Astrocyte (in vitro differentiated cells and primary cell): ENCODE measurements at places on chromosomes 2 and 18.

DNA sequence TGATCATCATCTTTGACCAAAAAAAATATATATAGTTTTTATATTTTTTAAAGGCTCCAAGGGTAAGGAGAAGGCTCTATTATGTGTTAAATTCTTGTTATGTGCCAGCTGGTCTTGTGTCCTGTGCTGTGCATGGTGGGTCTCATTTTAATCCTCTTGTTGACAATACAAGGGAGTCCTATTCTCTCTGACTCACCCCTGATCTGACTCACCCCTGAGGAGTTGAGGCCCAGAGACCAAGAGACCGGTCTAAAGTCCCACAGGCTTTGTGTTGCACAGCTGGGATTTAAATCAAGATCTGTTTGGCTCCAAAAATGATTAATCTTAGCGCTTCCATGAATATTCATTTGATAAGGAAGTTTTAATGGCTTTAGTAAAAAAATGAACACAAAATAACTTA lies 25.7 kb downstream of the MC2R start:
- DNase-seq, result peak; percentile 32

GRCh38 chr2:222352981-222353380 lies 54.2 kb upstream of the PAX3 start:
- DNase-seq, result no peak

DNA sequence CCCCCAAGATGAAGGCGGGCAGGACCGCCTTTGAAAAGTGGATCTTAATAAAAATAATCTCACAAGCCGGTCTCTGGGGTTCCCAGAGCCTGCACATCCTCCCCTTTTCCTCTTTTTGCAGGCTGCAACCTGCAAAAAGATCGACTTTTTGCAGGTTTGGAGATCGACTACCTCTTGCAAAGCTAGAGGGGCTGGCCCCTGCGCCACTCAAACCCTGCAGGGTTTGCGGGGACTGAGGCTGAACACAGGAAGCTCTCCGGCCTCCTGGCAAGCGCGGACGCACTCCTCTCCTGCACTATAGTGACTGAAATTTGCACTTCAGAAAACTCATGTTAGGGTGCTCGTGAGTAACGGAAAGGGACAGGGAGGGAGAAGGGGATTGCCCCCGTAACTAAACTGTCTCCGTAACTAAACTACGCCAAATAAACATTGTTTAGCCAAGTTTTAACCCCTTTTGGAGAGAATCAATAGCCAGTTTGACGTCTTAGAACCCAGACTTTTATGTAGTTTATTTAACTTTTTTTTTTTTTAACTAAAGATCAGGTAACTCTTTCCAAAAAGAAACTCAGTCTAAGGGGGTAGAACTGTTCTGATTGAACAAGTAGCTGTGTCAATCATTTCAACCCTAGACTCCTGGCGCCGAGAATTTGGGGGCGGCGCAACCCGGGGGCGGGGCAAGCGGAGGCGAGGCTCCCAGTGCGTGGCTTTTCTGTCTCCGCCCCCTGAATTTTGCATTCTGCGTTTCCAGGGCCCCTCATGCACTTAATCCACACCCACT lies 2.5 kb downstream of the IGFBP5 start:
- peak; percentile 72 for DNase-seq

GRCh38 chr2:127523269-127523939 lies 2.9 kb downstream of the IWS1 start:
- no peak for DNase-seq

GRCh38 chr2:215882689-215883088 lies 130.7 kb downstream of the MREG start:
- DNase-seq, result no peak

DNA sequence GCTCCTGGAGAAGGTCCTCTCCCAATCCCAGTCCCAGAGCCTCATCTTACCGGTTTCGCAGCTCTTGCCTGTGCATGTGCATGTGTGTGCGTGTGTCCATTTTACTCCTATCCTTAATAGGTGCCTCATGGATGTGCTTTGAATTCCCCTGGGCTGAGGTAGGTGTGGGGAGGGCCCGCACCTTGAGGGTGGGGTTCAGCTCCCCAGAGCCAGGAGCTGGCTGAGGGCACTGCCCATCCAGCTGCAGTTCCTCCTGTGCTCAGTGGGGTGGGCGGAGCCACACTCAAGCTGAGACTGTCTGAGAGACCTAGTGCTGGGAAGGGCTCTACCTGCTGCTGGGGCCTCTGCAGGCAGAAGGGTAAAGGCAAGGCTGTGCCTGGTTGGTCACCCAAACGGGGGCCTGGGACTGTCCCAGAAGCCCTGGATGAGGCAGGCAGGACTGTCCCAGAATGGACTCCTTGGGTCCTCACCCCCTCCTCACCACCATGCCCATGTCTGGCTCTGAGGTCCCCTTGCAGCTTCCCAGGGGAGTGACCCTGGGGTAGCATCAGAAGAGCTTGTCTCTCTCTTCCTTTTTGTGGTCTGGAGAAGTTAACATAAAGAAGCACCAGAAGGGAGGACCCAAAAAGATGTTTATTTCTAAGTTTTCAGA lies 8.9 kb downstream of the GDF7 start:
- no peak for DNase-seq

DNA sequence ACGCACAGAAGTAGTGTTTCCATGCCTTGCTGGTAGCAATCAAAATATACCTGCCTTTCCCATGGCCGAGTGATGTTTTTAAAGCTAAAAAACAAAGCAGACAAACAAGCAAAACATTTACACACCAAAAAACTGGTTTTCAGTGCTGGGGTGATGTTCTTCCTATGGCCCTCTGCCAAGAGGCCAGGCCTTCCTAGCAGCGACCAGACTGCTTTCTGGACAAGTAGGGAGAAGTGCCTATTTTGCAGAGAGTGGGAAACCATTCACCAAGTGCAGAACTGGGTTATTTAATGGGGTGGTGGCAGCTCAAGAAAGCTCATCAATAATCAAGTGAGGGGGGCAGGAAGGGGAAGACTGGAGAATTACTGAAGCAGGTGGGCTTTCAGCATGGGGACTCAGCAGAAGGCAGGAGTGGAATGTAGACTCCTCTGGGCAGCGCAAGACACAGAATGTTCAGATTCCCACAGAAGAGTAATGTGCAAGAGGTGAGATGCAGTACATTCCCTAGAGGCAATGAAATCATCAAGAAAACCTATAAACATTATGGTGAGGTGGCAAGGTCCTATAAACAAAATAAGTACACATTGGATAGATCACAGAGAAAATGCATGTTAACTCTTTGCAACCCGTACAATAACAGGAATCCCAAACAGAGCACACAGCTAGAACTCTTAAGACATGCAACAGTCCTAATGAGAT lies 44.0 kb downstream of the CPO start:
- DNase-seq, result no peak
